ENCODE measurements at places on chromosomes 5 and 9.

DNA sequence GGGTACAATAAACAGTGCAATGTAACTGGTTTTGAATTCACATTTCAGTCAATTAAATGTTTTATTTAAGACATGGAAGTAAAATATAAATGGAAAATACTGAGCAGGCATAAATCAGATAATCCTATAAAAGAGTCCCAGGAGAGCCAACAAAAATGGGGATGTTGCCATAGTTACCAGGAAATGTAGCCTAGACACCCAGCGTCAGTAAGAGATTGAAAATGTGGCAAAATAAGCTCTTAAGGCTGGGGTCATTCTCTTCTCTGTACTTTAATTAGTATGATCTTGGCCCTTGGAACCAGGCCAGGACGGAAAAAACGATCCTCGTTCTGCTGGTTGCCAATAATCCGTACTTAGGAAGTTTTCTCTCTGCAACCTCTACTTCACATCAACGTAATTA lies 18.9 kb upstream of the RASEF start:
- DNase-seq, result no peak

DNA sequence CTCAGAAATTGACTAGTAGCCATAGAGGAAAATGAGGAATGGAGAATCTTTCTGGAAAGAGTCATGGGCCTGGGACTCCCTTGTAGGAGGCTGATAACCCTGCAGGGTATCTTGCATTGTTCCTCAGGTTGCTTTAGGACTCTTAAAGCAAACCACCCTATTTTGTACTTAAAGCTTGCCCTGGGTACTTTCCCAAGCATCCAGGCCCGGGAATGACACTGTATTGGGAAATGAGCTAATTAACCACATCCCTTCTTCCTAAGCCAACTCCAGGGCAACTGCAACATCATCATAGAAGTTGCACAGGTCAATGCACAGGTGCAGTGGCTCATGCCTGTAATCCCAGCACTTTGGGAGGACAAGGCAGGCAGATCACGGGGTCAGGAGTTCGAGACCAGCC lies 55.9 kb downstream of the UGCG start:
- DNase-seq, result no peak

DNA sequence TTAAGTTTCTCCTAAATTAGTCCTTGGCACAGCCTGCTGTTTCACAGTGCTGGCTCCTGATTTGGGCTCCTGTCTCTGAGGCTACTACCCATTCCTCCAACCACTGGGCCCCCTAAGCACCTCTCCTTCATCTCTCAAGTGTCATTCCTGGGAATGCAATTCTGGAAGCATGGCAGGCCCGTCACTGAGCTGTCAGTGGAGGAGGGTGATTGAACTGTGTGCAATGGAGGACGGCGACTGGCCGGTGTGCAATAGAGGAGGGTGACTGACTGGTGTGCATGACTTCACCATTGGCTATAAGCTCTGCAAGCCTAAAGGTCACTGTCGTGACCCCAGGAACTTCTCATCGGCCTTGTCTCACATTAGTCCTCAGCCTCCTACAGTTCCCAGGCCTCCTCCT lies 12.4 kb upstream of the IL17B start:
- no peak for DNase-seq

DNA sequence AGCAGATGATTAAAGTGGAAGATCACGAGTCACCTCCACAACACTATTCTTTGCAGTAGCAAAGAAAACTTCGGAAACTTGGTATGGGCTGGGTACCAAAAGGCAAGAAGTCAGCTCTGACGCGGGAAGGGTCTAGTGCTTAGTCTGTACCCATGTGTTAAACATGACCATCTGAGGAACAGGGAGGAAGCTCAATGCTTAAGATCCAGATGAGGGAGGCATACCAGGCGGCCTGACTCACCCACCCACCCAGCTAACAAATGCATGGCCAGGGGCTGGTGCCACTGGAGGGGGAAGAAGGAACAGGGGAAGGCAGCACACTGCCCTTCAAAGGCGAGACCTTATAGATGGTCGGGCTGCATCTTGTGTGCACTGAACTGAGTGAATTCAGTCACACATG lies 41.8 kb downstream of the CAMSAP1 start:
- no peak for DNase-seq

- no peak for DNase-seq
These were observed 88.3 kb downstream of the RAPGEF1 start for GRCh38 chr9:131651599-131651998.

- DNase-seq, result no peak
These were observed 19.7 kb downstream of the HRH2 start for GRCh38 chr5:175677571-175677970.

DNA sequence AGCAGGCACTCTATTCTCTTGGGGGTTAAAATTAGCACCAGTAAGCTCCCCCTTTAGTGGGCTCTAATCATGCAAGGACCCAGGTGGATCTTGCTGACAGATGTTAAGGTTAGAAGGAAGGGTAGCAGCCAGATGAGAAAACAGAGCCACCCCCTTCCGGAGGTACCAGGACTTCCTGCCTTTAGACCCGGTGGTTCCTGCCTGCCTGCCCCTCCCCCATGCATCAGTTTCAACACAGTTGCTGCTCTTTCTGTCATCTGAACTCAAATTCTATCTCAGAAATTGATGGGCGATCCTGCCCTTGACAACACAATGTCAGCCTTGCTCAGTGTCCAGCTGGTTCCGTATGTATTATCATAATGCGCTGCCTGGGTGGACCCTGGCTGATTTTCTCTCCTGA lies 287.3 kb downstream of the EBF1 start:
- peak; percentile 82 for DNase-seq

DNA sequence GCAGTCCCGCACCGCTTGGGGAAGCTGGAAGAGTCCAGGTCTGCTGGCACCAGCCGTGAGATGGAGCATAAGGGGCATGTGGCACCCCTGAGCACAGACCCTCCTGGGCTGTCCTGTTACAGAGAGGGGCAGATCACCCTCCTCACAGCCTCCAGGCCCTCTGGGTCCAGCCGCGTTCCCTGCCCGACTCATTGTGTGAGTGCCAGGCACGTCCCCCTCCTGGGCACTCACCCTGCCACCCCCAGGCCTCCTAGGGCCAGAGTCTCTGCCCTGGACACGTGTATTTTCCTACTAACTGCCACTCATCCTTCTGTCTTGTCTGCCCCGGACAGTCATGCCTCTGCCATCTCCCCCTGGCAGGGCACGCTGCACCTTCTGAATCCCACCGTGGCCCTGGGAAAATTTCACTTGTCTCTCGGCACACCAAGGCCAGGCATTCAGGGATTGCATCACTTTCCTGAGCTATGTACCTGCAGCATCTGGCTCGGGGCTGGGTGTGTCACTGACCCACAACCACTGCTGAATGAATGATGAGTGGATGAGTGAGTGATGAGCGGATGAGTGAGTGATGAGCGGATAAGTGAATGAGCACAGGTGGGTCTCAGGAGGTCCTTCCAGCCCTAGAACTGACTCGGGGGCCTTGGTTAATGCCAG lies 21.5 kb upstream of the FCN1 start:
- DNase-seq, result no peak

GRCh38 chr5:74957906-74958305 lies 91.7 kb upstream of the FAM169A start:
- peak; percentile 14 for DNase-seq

DNA sequence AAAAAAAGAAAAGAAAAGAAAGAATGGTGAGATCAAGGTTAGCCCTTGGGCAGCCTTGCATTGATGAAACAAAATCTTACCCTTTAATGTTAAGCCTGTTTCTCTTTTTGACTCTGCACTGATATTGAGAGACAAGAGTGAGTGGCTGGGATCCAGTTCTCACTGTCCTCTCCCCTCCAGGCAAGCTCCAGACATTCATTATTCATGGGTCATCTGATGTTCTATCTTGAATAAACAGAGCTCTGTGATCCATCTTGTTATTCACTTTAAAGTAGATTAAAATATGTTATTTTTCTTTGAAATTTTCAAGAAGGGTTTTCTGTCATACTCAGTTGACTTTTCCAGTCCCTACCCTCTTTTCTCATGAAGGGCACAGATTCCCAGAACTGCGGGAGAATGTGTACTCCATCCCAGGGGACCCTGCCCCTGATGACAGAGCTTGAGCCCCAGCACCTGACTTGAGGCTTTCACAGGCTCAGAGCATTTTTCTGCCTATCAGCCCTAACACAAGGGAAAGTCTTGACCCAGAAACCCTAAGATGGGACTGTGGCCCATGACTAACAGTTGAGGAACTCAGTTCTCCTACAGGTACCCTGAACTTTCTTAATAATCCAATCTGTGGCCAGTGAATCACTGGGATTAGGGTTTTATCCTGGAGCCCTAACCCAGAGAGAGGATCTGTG lies 24.1 kb downstream of the ACTL7B start:
- DNase-seq, result no peak

DNA sequence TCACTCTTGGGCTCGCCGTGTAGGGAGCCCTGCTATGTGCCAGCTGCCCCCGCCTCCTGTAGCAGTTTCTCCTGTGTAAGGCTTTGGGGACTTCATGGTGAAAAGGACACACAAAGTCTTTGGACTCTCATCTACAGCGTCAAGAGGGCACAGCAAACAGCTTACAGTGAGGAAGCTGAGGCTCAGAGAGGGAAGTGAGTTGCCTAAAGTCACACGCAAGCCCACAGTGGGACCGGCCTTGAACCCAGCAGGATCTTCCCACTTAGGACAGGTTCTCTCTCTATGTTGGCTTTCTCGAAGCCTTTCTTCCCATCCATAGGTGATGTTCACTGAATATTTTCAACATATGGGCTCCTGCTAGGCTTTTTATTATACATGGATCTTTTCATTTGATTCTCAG lies 9.8 kb upstream of the PRRX2 start:
- DNase-seq, result no peak

DNA sequence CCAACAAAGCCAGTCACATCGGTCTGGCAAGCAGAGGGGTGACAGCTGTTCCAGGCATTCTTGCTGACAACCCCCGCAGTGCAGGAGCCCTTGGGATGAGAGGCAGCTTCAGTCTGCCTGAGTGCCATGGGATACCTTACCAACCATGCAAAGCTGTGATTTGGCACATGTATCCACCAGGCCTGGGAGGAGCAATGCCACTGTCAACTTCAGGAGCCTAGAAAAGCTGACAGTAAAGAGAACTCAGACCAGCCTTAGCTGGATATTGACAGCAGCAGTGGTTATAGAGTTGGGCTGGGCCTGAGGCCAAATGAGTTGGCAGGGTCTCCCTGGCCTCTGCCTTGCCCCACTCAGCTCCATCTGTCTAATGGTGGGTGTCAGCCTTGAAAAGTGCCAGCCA lies 10.1 kb upstream of the PLPPR1 start:
- no peak for DNase-seq

GRCh38 chr5:32708949-32709348 lies 2.2 kb upstream of the NPR3 start:
- DNase-seq, result no peak

DNA sequence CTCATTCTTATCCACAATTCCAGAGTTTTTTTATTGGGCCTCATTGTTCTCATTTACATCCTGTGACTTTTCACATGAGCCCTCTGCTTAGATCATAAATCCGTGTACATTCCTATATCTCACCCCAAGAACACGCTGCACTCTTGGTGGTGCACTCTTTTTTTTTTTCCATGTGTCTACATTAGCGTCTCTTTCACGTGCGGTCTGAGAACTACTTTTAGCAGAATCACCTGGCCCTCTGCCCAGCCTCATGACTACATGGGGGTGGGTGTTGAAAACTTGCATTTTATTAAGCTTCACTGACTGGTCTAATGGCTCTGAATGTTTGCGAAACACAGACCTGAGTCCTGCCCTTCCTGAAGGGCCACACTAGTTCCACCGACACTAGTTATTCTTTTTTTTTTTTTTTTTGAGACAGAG lies 18.6 kb downstream of the C9orf57 start:
- no peak for DNase-seq

DNA sequence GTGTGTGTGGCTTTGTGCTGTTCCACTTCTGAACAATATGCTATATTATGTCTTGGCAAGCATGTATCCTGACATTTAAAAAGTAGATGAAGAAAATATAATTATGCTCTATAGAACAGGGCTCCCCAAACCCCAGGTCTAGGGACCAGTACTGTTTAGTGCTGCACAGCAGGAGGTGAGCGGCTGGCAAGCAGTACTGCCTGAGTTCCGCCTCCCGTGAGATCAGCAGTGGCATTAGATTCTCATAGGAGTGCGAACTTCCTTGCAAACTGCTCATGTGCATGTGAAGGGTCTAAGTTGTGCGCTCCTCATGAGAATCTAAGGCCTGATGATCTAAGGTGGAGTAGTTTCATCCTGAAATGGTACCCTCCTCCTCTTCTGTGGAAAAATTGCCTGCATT lies 979.1 kb upstream of the CTNND2 start:
- no peak for DNase-seq

DNA sequence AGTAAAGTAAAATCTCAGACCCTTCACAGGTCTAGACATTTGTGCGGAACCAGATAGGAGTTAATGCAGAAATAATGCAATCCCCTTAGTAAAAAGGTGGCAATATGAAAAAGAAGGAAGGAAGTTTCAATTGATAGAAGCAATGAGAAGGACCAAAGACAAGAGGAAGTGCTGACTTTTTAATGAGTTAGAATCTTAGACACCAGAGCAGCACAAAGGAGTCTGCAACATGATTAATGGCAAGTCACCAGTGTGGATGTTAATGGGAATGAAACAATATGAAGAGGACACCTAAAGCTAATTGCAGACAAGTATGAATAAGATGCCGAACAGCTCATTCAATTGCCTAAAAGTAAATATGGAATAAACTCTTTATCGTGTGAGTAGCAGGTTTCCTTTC lies 50.9 kb downstream of the MEGF9 start:
- no peak for DNase-seq

DNA sequence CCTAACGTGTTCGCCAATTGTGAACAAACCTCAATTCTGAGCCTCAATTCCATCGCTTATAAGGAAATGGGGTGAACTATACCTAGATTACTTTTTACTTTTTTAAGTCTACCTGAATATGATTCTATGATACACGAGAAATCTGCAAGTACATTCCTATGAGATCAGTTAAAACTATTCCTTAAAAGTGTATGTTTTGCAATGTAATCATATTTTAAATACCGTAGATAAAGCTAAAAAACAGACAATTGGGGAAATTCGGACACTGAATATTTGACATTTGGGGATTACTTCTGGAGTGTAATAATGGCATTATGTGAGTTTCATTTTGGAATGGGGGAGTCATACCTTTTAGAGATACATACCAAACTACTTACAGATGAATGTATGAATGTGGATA lies 62.3 kb downstream of the STRBP start:
- no peak for DNase-seq

GRCh38 chr9:99274016-99274415 lies 51.9 kb downstream of the SEC61B start:
- DNase-seq, result no peak

DNA sequence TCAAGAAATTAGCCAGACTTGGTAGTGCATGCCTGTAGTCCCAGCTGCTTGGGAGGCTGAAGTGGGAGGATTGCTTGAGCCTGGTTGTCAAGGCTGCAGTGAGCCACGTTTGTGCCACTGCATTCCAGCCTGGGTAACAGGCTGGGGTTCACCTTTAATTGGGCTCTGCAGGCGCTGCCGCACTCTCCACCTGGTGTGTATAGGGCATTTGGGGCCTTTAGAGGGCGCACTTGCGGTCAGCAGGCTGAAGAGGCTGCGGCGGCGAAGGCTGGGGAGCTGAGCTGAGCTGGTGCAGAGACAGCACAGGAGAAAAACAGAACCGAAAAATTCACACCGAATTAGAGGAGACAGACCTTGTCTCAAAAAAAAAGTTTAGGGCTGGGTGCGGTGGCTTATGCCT lies 31.2 kb downstream of the CDK7 start:
- no peak for DNase-seq
